Fibroblast of gingiva (primary cell): ENCODE measurements at places on chromosomes 1 and 21.

DNA sequence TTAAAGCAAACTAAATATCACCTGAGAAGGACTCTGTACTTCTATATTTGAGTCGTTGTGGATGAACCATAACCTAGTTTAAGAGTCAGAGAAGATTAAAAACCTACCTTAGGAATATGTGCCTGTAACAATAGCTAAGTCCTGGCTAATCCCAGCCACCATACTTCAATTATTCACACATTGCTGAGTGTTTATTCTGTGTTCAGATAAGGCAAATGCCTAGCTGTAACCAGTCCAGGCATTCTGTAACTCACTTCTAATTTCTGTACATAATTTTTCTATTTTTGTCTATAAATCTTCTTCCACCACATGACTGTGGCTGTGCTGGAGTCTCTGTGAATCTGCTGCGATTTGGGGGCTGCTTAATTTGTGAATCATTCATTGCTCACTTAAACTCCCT, 441.9 kb upstream of the ADAMTS5 start:
- DNase-seq: no peak

- no peak for DNase-seq
Measured at GRCh38 chr1:41780916-41781315, 137.8 kb downstream of the HIVEP3 start.

- no peak for DNase-seq
Measured at GRCh38 chr1:175427625-175428024, 235.0 kb upstream of the KIAA0040 start.

GRCh38 chr1:2044510-2045319, 5.5 kb upstream of the PRKCZ start:
- DNase-seq: peak; percentile 24

DNA sequence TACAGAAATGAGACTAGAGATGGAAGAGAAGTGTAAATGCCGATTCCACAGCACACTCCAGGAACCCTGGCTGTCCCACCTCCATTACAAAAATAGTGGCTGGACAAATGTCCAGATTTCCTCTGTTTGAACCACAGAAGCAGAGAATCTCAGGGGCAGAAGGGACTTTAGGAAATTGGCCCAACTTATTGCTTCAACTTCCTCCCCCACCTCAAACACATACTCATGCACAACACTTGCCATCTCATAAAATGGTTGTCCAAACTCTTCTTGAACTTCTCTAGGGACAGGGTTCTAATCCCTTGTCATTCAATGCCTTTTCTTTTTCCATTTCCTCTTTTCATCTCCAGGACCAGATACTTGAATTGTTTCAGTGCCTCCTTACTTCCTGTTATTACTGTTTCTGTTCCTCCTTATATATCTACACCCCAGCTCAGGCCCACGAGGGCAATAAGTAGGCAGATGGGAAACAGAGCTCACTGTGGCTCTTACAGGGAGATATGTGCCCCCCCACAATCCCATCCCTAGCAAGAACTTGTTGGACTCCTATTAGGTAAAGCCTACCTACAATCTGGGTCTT, 8.5 kb upstream of the B4GALT3 start:
- no peak for DNase-seq

DNA sequence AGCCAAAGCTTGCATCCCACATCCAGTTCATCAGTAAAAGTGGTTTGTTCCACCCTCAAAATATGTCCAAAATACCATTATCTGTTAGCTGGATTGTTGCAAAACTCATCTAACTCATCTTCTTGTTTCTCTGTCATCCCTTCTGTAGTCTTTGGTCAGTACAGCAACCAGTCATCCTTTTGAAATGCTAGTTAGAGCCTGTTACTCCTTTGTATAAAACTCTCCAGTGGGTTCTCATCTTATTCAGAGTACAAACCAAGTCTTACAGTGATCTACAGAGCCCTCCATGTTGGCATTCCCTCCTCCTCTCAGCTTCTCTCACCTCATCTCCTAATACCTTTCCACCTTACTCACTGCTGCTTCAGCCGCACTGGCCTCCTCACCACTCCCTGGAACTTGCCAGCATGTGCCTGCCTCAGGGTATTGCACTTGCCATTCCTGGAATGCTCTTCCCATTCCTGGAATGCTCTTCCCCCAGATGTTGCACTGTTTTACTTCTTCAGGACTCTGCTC, 70.6 kb downstream of the LAMC1 start:
- peak; percentile 51 for DNase-seq

DNA sequence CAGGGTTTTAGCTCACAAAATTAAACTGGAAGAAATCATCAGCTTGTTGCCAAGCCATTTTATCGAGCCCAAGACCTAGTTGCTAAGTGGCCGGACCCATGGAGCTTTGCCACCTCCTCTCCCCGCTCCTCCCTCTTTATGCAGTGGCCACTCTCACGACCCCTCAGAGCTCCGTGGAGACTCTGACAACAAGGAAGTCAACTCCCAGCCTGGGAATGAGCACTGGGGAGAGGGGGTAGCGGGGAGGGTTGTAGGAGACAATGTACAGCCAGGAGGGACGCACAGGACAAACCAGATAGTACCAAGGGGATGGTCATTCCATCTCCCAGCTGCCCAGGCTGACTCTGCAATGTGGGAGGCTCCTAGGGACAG, 250.9 kb downstream of the SIPA1L2 start:
- no peak for DNase-seq

DNA sequence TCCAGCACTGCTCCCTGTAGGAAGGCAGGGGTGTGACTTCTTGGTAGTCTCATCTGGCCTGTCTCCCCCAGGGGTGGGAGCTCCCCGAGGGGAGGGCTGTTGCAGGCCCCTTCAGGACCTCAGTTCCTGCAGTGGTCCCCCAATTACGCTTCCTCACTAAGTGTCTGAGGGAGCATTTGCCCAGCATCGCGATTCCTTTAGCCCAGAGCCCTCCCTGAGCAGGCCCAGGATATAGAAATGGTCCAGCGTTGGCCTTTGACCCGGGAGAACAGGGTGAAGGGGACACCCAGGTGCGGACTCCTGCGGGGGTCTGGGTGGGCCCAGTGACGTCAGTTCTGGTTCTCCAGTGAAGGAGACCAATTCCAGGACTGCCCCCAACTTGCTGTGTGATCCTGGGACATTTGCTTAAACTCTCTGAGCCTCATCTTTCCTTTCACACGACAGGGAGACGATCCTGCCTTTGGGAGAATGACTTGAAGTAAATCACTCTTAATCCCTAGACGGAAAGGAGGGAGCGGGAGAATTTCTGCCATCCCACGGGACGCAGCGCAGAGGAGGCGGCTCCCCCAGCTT, 32.6 kb upstream of the BTG2 start:
- no peak for DNase-seq

DNA sequence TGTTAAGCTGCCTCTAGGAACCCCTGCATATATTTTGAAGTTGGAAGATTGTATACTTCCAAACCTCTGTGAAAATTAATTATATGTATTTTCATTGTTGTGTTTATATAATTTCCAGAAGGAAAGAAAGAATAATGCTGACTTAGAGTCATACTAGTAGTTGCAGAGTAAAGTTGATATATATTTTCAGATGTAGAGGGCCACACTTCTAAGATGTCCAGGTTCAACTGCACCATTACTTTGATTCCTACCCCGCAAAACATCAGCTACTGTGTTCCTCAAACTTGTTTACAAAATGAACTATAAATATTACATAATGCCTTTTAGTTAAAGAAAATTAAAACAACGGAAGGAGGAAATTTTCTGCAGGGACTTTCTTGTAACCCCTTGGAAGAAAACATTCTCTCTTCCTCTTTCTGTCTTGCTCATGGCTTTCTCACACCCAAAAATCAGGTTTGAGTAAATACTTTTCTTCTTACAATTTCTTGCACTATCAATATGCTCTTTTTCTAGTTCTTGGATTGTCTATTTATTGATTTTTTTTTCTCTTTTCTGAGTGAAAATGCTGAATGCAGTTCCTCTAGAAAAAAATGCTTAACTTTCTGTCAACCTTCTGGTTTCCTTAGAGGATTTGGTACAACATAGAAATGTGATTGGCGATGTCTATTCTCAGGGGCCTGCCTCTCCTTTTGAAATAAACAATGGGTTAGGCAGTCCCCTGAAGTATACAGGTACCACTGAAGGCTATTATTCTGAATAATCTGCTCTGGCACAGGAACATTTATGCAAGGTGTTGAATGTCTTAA, 867.8 kb downstream of the TTLL7 start:
- DNase-seq: no peak

DNA sequence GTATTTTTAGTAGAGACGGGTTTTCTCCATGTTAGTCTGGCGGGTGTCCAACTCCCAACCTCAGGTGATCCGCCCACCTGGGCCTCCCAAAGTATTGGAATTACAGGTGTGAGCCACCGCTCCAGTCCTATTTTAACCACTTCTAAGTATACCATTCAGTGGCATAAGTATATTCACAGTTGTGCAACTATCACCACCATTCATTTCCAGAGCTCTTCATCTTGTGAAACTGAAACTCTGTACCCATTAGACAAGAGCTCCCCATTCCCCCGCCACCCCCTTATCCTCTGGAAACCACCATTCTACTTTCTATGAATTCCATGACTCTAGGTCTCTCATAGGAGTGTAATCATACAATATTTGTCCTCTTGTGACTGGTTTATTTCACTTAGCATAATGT, 40.2 kb upstream of the CAMTA1 start:
- no peak for DNase-seq
